ENCODE measurements at places on chromosomes 4 and X.

- no peak for DNase-seq
These were observed 83.8 kb upstream of the BOD1L1 start for GRCh38 chr4:13711233-13711785.

DNA sequence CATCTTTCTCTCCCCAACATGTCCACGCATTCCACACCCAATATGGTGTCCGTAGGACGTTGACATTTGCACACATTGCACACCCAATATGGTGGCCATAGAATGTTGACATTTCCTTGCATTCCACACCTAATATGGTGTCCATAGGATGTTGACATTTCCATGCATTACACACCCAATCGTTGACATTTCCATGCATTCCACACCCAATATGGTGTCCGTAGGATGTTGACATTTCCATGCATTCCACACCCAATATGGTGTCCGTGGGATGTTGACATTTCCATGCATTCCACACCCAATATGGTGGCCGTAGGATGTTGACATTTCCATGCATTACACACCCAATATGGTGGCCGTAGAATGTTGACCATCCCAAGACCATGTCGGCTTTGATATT lies 88.4 kb upstream of the SHOX start:
- no peak for DNase-seq

GRCh38 chr4:163378661-163379060 lies 35.0 kb downstream of the NPY5R start:
- no peak for DNase-seq

DNA sequence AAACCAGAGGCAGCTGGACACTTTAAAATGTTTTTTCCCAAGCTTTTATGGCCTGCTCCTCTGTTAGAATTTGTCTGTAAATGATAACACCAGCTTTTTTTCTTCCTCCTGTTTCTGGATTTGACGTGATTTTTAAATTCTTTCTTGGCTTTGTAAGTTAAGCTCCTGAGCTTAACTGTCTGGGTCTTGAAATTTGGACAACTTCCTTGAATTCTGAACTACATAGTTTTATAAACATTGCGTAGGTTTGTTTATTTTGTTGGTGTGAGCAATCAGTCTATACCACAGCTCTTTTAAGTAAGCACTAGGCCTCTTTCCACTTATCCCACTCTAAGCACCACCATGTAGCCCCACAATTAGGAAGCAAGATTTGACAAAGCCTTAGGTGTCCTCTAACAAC lies 144.4 kb upstream of the GUCY1A1 start:
- no peak for DNase-seq

GRCh38 chr4:76556452-76556851 lies 121.4 kb downstream of the SHROOM3 start:
- no peak for DNase-seq

GRCh38 chr4:154292589-154292988 lies 199.0 kb downstream of the DCHS2 start:
- no peak for DNase-seq

DNA sequence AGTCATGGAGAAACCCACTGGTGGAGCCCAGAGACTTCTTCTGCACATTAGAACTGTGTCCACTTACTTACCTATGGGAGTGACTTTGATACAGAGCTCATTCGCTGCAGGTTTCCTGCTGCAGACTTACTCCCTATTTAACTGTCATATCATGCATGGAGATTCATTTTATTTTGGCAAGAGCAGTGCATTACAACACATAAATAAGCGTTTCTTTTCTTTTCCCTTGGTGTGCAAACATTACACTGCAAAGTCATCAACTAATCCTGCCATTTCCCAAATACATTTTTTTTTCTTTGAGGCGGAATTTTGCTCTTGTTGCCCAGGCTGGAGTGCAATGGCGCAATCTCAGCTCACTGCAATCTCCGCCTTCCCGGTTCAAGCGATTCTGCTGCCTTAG lies 230.9 kb upstream of the SFRP2 start:
- DNase-seq, result no peak

GRCh38 chrX:114583646-114584374 lies at the start of gene HTR2C:
TSS of gene HTR2C (plus strand) at chrX:114584086. CDS start at chrX:114726937, 142,851 bp downstream.
- no peak for DNase-seq

DNA sequence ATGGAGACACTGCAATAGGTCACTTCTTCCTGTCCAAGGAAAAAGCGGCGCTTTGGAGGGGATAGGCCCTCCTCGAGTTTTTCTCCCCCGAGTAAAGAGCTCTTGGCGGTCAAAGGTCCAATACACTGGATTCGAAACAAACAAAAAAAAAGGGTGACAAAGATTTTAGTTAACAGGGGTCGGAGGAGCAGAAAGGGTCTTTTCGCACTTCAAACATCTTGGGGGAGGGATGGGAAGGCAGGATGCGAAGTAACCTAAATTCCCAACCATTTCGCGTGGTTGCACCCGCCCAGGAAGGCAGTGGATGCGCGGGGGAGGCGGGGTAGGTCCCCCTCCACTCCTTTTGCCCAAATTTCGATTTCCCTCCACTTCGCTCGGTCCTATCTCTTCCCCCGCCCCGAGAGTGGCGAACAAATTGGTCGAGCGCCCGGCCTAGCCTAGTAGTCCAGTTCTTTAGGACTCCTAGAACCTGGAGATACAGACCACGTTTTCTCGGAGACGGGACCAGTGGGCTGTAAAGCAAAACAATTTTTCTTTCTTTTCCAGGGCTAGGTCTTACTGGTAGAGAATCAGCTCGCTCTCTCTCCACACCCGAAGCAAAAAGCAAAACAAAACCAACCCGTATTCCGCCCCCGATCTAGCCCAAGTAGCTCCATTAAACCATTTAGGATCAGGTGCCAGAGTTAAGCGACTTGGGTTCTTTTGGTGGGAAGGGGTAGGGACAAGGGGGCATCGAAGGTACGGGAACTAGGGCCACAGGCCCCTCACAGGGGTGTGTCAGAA lies 2.0 kb upstream of the STAG2 start:
- DNase-seq, result no peak

- no peak for DNase-seq
These were observed 61.5 kb downstream of the TMEM131L start for GRCh38 chr4:153527690-153528089.

DNA sequence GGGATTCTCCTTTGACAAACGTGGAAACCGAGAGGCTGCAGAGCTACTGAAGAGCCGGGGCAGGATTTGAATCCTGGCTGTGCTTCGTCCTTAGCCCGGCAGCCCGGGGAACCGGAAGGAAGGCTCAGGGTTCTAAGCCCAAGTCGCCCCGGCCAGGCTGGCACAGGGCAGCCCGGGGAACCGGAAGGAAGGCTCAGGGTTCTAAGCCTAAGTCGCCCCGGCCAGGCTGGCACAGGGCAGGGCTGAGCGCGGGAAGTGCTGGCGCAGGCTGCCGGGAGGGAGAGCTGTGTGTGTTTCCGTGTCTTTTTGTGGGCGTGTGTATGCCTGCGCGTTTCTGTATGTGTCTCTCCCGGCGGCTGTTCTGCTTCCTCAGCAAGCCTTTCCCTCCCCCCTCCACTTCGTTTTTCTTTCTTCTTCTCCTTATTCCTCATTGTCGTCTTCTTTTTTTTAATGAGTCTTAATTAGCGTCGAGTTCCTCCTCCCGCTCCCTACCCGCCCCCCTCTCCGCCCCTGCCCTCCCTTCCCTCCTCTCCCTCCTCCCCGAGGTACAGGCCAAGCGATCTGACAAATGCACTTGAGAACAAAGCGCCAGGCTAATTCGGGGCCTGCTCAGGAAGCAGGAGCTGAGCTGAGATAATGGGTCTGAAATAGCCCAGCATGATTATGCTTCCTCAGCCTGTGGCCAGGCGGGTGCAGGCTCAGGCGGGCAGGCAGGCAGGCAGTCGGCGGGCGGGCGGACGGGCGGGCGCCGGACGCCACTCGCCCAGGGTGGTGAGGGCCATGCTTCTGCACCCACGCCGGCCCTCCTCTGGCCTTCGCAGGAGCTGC lies 65.9 kb downstream of the EFNB1 start:
- DNase-seq, result no peak

DNA sequence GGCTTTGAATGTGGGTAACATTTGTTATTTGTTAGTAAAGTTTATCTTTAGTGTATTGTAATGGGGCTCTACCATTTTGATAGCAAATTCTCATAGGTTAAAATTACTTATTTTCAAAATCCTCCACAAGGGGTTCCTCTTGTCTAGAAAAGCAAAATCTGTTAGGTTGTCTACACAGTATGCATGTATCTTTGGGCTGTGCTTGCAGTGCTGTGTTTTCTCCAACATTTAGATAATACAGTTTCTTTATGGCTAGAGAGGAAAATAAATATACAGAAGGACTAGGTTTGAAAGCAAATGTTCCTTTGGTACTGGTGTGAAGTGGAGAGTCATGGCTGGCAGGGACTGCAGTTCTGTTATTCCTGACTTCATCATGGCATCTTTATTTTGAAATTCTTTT lies 40.3 kb downstream of the POLR2B start:
- no peak for DNase-seq

DNA sequence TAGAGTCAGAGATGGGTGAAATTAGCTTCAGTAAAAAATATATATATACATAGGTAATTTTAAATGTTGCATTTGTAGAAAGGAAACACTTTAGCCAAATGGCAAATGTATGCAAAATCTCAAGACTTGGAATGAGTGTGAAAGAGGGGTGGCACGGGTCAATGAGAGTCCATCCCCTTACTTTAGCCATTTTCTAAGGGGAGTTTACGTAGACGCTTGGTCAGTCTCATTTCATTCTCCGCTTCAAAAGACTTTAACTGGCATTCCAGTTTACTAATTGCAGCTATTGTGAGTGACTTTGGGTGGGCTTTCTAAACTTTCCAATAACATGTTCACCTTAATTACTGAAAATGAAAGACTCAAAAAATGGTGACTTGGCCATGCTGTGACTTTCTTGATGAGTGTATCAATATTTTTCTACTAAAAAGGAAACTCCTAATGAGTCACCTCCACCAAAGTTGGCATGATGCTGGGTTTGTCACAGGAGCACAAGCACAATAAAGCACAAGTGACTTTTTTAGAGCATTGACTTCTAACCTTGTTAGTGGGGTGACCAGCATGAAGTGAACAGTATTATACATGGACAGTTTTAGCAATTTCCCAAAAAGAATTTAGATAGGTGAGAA lies 356.0 kb upstream of the RASGEF1B start:
- DNase-seq, result no peak

DNA sequence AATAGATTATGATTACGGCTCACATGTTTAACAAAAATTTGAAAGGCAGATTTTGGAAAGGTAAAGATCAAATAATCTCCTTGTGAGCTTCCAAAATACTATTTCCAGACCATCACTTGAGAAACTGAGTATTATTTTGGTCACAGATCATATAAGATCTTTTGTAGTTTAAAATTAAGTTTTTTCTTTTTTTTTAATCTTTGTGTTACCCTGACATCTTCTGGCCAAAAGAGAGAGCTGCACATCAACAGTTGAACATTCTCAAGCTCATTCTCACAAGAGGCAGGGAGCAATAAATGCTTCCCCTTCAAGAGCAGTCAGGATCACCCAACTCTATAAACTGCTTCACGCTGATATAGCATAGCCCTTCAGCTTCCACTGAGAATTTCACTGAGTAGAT lies 15.9 kb downstream of the TMEM192 start:
- DNase-seq, result no peak

DNA sequence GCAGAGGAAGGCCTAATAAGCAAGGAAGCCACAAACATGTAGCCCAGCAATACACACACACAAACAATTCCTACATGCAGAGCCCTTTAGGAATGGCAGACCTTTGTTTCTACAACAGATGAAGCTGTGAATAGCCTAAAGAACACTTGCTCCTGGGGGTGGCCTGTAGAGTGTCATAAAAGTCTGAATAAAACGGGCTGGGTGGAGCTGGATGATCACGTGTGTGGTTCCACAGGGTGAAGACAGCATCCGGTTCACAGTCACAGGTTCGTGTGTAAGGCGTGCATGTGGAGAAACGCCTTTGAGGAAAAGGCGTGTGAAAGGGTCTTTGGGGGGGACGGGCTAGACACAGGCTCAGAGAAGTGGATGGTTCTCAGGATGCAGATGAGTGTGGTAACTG lies 156.1 kb downstream of the AFAP1 start:
- no peak for DNase-seq

- DNase-seq, result no peak
These were observed 15.3 kb downstream of the INTU start for GRCh38 chr4:127648061-127648460.

GRCh38 chr4:74370912-74371311 lies 6.0 kb downstream of the EREG start:
- DNase-seq, result no peak

DNA sequence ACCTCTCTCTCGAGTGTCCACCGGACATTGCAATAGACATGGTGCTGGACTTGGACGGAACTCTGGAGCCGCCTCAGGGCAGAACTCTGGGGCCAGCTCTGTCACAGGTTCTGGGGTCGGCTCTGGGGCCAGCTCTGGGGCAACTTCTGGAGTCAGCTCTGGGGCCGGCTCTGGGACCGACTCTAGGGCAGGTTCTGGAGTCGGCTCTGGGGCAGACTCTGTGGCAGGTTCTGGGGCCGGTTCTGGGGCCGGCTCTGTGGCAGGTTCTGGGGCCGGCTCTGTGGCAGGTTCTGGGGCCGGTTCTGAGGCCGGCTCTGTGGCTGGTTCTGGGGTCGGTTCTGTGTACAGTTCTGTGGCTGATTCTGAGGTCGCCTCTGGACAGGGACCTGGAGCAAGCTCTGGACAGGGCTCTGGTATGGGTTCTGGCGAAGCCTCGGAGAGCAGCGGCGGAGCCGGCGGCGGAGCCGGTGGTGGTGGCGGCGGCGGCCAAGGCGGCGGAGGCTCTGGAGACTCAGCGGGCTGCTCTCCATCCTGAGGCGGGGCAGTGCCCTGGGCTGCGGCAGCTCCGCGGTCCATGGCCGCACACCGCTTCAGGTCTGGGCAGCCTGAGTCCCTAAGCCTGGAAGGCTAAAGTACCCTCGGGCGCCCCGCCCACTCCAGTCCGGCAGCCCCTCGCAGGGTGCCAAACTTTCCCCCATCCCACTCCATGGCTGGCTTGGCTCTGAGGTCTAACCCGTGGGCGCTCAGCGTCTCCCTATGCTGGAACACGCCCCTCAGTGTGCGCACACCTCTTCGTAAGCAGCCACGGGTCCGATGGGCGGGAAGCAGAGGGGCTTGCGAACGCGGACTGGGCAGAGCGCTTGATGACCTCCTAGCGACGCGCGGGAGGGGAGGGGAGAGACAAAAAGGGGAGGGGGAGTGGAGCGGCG lies at the start of gene DGKK:
Gene DGKK, minus strand, starts transcription at position 723 of the 929 bp plus-strand sequence. Its CDS starts 147 bp downstream, at position 576.
- DNase-seq, result no peak

DNA sequence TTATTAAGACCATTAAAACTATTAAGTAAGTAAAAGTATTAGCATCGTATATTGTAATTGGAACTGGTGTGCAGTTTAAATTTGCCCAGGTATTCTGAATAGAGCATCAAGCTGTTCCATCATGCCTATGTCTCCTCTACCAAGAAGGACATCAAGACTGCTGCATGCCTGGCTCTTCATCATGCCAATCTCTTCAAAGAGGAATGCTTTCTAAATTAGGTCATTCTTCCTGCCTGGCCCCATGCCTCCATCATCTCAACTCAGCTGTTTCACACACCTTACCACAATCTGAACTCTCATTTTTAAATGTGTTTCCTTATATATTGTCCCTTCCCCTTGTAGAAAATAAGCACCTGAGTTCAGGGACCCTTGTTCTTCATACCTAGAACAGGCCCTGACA lies 270.5 kb upstream of the PPARGC1A start:
- no peak for DNase-seq

- DNase-seq, result no peak
These were observed 293.2 kb downstream of the FBXO8 start for GRCh38 chr4:173990126-173990868.

- no peak for DNase-seq
These were observed 301.8 kb downstream of the STPG2 start for GRCh38 chr4:97841512-97841911.

GRCh38 chrX:119954374-119954773 lies 10.8 kb upstream of the NKAP start:
- DNase-seq, result no peak

Measured in stimulated activated CD4-positive, alpha-beta T cell treated with anti-CD3 and anti-CD28 coated beads, Interleukin-15, amount 100 ng/mL, for 1 hour (primary cell).